ENCODE measurements at places on chromosomes 3 and 15.

DNA sequence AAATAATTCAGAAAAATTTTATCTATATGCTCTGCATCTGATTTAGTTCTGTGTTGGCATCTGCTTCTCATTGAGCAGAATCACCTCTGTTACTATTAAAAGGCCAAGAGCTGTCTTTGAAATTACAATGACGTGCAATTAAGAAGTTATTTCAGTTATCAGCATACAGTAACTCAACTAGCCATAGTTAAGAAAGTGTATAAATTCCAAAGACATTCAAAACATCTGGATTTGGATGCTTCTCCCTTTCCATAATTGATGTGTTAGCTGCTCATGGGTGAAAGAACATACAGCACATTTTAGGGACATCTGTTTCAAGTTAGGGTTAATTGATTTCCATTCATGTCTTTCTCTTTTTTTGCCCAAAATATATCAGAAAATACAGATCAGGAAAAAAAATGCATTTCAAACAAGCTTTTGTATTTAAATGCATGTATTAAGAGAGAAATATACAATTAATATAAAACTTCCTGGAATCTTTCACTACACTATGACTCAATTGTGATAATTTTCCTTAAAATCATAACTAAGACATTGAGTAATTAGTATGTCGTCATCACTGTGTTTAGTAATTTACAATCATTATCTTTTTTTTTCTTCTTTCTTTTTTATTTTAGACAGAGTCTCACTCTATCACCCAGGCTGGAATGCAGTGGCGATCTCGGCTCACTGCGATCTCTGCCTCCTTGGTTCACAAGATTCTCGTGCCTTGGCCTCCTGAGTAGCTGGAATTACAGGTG is 82.7 kb upstream of the MBNL1 start:
- no peak for DNase-seq

DNA sequence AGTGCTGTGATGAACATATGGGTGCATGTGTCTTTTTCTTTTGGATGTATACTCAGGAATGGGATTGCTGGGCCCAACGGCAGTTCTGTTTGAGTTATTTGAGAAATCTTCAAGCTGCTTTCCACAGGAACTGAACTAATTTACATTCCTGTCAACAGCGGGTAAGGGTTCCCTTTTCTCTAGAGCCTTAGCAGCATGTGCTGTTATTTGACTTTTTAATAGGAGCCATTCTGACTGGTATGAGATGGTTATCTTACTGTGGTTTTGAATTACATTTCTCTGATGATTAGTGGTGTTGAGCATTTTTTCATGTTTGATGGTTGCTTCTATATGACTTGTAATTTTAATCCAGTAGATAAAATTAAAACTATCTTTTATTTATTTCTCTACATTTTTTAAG is 1168.6 kb upstream of the ALCAM start:
- no peak for DNase-seq

- no peak for DNase-seq
Observed at GRCh38 chr3:143627336-143627735, 220.9 kb downstream of the SLC9A9 start.

GRCh38 chr3:102972350-102972749 is 537.5 kb downstream of the ZPLD1 start:
- no peak for DNase-seq

- no peak for DNase-seq
Observed at GRCh38 chr3:132650153-132650552, 9.5 kb downstream of the ACAD11 start.

DNA sequence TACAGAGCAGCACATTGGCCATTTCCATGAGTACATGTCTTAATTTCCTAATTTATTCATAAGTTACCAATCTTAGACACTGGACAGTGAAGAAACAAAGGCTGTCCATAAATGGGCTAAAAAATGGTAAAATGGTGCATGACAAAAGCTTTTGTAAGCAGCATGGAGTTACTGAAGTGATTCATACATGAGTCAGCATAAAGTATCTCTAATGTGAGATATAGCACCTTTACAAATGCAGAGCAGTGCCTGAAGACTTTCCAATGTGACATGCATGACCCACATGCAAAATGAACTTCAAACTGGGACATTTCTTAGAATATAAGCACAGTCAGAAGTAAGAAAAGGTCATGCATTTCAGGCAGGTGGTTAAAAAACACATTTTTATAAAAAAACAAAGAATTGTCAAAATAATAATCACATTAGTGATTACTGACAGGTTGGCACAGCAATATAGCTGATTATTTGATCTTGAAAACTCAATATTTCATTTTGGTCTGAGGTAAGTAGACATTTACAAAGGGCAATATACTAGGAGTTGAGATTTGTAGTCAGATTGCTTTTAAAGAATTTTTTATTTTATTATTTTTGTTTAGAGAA is 299.3 kb downstream of the PLCL2 start:
- DNase-seq: no peak

DNA sequence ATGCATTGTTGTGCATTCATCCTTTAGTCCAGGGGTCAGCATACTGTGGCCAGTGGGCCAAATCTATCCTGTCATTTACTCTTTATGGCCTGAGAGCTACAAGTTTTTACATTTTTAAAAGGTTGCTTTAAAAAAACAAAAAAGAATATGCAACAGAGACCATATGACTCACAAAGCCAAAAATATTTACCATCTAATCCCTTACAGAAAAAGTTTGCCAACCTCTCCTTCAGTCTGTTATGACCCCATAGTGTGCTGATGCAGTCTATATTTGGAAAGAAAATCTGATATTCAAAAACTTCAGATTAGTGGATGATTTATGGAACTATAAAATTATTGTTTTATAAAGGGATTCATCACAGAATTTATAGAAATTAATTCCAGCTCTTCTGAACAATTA is 237.5 kb upstream of the IL12A start:
- DNase-seq: no peak

- DNase-seq: no peak
Observed at GRCh38 chr3:37229740-37230139, 55.4 kb upstream of the LRRFIP2 start.

DNA sequence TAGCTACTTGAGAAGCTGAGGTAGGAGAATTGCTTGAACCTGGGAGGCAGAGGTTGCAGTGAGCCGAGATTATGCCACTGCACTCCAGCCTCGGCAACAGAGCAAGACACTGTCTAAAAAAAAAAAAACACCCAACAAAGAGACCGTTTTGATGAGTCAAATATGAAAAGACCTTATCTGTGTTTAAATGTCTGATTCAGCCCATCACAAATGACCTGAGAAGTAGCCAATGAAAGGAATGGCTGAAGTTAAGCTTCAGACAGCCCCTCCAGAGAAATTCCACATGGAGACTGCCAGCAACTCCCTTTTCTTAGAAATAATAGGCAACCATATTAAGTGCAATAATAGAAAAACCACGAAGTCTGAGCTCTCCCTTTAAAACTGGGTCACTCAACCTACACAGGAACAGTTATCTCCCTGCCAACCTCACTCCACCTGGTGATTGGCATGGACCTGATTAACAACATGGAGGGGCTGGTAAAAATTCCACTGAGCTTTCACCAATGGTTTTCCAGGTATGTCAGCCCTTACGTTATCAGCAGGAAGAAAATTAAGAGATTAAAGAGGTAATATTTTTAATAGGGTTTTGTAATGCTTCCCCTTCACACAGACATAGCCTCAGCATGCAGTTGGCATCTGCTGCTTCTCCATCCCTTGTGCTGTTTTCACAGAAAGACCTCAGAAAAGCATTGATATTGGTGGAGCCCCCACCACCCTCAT is 238.1 kb upstream of the STT3B start:
- DNase-seq: no peak

- DNase-seq: no peak
Observed at GRCh38 chr15:80324545-80325080, 72.6 kb upstream of the CTXND1 start.

GRCh38 chr15:85897207-85897894 is 102.6 kb upstream of the KLHL25 start:
- DNase-seq: no peak

- no peak for DNase-seq
Observed at GRCh38 chr3:158470944-158471638, 99.9 kb upstream of the MLF1 start.

DNA sequence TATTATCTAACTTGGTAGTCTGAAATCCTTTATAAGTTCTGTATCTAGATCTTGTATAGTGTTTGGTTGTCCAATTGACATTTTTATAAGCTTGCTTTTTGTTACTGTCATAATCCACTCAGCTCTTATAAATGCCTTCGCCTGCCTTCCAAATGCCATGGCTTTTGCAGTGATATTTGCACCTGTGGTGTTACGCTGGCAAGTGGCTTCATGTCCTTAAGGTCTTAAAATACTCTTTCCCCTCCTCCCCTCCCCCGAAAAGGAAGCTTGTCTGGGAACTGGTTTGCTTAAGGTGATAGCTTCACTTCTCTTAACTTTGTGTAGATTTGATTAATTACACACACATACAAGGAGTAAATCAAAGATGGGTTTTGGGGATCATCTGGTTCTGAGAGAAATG is 62.0 kb downstream of the ABHD2 start:
- no peak for DNase-seq

DNA sequence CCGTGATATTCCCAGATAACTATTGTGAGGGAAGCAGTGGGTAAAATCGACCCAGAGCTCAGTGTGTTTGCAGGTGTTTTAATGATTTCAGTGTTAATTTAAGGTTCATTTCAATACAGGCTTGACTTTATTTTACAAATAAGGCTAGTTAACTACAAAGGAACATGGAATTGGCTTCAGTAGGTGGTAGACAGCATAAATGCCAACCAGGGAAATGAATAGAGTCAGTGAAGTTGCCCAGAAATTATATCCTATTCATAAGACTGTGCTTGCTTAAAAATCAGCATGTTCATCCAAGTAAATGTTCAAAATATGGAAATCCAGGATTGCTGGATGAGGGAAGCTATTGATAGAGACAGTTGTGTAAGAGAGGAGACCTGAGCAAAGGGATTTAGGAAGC is 66.1 kb downstream of the LARS2 start:
- no peak for DNase-seq

DNA sequence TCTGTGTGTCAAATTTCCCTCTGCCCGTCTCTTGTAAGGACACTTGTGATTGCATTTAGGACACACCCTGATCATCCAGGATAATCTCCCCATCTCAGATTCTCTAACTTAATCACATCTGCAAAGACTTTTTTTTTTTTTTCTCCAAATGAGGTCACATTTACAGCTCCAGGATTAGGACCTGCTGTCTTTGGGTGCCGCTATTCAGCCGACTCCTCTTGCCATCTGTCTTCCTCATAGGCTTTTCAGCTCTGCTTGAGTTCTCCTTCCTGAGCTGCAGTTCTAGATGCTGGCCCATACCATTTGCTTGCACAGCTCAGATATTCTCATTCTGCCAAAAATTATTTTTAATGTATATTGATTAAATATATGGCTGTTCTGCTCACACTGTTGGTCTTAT is 94.3 kb upstream of the TLE3 start:
- no peak for DNase-seq

DNA sequence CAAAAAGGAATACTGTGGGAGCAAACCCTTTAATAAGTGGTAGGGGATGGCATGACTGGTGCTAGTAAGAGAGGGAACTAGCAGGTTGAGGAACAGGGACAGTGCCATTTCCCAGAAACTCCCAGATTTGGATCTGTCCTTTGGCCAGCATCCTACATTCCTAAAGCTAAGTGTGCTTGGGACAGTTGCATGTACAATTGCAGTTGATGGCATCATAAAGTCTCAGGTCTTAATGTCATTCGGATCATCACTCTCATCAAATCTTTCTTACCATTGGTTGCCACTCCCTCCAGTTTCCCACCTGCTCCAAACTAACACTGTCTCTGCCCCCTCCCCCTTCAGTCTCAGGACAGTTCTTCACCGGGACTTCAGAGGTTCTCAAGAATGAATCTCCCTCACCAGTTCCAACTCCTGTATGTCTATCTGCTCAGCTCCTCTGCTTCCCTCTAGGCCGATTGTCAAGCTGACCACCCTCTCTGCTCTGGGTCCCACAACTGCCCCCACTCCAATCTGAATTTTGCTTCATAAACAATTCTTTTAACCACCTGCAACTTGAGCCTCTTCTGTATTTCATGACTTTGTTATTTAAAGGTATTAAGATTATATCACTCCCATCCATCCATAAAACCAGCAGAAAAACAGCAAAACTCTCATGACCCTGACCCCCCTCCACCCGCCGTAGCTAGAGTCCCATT is 260.8 kb downstream of the CGGBP1 start:
- no peak for DNase-seq

GRCh38 chr3:144010371-144010770 is 38.7 kb downstream of the DIPK2A start:
- no peak for DNase-seq

DNA sequence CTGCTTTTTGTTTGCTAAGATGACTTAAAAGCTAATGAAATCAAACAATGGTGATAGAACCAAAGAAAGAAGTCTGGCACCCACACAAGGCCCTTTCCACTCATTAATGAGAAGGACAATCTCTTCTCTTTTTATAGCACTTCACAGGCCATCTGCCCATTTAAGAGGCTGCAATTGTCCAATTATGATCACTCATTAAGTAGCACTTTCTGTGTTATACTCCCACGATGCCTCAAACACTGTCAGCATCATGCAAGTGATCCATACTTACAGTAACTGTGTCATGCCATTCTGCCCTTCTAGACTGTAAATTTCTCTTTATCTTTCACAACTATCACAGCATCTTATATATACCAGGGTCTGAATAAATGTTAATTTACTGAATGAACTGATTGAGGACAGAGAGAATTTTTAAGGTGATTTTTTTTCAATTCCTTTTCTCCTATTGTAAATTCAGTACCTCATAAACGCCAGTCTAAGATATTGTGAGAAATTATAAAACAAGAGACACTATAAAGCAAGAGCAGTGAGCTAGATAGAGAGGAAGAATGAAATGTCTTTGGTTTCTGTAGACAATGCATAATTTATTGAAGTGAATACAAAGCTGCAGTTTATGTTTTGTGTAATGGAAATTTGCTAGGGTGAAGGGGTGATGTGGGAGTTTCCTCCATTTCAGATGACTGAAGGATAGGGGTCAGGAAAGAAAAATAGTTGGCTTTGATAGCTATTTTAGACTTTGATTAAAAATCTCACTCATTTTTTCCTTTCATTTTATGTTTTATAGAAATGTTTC is 17.3 kb downstream of the CD200 start:
- no peak for DNase-seq

- DNase-seq: no peak
Observed at GRCh38 chr3:184486614-184487013, 75.0 kb upstream of the EPHB3 start.

- DNase-seq: no peak
Observed at GRCh38 chr3:105866656-105867653, 1.9 kb downstream of the CBLB start.

DNA sequence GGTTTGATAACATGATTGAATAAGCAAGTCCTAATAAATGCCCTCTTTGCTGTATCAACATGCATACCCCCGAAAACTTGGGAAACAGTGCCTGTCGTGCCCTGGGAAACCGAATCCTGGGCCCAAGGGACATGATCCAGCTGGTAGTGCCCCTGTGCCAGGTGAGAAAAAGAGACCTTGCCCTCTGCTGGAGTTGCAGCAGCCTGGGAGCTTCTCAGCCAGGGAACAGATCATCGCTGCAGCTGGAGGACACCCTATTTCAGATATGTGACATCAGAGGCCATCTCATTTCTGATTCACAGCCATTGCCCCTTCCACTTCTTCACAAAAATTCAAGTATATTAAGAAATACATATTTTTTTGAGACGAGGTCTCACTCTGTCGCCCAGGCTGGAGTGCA is 32.3 kb downstream of the STOML1 start:
- no peak for DNase-seq

GRCh38 chr3:55708242-55708641 is 221.1 kb upstream of the WNT5A start:
- no peak for DNase-seq

- no peak for DNase-seq
Observed at GRCh38 chr3:43207628-43208085, 78.7 kb upstream of the SNRK start.

GRCh38 chr15:37149146-37149545 is 48.8 kb upstream of the MEIS2 start:
- no peak for DNase-seq

All from H1 (cell line).